Ureter (tissue), 1 donor: ENCODE measurements at places on chromosomes 1 and 21. TPM values are rescaled to one million over a fixed set of nuclear protein-coding genes. Genes with fewer than 3 reads are reported as not detected.

DNA sequence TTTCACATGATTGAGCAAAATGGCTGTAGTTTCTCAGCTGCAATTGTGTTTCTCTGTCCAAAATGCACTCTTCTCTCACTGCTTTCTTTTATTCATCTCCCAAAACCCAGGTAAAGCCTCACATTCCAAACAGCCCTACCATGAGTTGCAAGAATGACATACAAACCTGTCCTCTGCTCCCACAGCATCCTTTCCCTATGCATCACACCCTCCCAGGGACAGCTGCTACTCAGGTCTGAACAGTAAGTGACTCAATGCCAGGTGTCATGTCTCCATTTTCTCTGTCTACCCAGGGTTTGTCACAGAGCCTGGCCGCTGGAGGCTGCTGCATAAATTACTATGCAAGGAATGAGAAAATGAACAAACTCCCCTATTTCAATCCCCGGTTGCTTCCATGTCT lies 118.5 kb downstream of the PLD5 start:
- DNase-seq = no peak

- no peak for DNase-seq
These were observed 7.0 kb downstream of the DYRK1A start for GRCh38 chr21:37373539-37373938.

GRCh38 chr1:91124989-91125417 lies 103.2 kb upstream of the ZNF644 start:
- DNase-seq = no peak

DNA sequence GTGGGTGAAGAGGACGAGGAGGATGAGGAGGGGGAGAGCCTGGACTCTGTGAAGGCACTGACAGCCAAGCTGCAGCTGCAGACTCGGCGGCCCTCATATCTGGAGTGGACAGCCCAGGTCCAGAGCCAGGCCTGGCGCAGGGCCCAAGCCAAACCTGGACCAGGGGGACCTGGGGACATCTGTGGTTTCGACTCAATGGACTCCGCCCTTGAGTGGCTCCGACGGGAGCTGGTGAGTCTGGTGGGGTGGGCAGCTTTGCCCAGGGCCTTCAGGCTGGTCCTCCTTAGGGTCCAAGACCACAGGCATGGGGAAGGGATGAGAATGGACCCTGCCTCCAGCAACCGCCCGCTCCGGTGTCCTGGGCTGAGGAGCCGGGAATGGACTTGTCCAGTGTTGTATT lies 430 bp downstream of the FAM167B start:
- DNase-seq = peak; percentile 50

The NEGR1 gene
- total RNA-seq = 10.0 TPM
